ENCODE measurements at places on chromosomes 4 and X.

GRCh38 chr4:74453037-74453635, 8.2 kb downstream of the AREG start:
- no peak for DNase-seq

DNA sequence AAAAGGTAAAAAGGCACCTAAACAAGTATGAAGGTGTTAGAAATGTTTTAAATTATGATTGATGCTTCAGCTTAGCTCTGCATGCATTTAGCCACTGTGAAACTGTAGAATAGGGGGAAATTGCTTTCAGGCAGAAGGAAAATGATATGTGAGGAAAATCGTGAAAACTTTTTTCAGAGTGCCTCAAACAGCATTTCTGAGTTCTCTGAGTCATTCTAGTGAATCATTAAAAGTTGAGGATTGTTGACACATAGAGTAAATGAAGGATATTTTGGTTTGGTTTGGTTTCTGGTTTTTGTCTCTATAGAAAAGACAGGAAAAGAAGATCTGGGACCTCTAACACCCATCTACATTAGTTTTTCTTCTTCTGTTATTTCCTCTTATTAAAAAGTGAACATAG, 332.5 kb upstream of the TRAM1L1 start:
- DNase-seq: no peak

DNA sequence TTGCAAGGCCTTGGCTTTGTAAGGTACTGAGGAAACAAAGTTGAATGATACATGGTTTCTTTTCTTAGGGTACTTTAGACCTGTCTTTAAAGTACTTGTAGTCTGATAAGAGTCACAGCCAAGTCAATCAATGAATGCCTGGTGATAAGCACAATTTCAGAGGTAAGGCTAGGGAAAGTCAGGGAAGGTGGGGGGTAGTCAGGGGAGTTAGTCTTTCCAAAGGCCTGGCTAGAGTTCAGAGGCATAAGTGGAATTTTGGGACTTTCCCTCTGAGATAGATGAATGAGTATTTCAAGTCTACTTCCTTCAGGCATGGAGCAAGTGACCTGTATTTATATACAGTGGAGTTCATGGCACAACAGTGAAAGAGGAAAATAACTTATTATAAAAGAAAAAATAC, 78.3 kb downstream of the SLC4A4 start:
- no peak for DNase-seq

GRCh38 chrX:55490974-55491373, 1.3 kb upstream of the USP51 start:
- DNase-seq: no peak

DNA sequence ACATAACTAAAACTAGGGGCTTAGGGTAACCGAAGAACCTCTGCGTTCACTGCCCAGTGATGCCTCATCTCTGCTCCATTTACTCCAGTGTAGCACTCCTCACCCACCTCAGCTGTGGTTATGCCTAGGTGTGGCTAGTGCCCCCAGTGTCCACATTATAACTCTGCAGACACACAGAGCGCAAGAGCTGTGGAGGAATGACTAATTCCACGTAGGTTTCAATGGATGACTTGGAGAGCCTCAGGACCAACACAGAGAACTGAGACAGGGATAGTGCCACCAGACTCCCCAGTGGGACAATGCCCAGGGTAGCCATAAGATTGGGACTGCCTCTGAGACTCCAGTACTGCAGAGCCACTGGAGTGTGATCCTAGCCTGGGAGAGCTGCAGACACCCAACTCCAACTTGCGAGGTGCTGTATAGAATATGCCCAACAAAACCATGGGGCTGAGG, 542.4 kb upstream of the DIPK2B start:
- peak; percentile 42 for DNase-seq

DNA sequence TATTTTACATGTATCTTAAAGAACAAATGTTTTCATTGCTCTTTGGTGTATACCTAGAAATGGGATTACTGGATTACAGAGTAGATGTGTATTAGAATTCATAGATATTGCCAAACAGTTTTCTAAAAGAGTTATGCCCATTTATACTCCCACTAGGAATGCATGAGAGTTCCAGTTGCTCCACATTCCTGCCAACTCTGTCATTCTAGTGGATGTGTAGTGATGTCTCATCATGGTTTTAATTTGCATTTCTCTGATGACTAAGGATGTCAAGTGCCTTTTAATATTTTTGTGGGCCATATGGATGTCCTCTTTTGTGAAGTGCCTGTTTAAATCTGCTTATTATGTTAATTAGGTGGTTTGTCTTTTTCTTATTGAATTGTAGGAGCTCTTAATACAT, 65.6 kb upstream of the BMP2K start:
- DNase-seq: no peak

DNA sequence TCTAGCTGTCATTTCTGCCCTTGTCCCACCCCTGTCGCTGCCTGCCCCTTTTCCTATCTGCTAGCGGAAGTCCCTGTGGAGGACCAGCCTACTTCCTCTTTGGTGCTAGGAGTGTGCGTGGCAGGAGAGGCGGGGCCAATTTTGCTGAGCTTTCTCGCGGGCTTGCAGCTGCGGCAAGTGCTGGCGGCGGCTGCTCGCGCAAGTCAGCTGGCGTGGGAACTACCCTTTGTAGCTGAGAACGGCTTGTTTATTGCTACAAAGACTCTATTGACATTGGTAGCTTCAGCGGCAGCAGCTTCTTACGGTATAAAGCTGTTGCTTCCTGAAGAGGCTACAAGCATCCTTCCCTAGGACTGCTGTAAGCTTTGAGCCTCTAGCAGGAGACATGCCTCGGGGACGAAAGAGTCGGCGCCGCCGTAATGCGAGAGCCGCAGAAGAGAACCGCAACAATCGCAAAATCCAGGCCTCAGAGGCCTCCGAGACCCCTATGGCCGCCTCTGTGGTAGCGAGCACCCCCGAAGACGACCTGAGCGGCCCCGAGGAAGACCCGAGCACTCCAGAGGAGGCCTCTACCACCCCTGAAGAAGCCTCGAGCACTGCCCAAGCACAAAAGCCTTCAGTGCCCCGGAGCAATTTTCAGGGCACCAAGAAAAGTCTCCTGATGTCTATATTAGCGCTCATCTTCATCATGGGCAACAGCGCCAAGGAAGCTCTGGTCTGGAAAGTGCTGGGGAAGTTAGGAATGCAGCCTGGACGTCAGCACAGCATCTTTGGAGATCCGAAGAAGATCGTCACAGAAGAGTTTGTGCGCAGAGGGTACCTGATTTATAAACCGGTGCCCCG, at the start of gene MAGEH1:
Gene MAGEH1, plus strand, starts transcription at position 138 of the 843 bp plus-strand sequence. Its CDS starts 248 bp downstream, at position 386.
- peak; percentile 83 for DNase-seq

DNA sequence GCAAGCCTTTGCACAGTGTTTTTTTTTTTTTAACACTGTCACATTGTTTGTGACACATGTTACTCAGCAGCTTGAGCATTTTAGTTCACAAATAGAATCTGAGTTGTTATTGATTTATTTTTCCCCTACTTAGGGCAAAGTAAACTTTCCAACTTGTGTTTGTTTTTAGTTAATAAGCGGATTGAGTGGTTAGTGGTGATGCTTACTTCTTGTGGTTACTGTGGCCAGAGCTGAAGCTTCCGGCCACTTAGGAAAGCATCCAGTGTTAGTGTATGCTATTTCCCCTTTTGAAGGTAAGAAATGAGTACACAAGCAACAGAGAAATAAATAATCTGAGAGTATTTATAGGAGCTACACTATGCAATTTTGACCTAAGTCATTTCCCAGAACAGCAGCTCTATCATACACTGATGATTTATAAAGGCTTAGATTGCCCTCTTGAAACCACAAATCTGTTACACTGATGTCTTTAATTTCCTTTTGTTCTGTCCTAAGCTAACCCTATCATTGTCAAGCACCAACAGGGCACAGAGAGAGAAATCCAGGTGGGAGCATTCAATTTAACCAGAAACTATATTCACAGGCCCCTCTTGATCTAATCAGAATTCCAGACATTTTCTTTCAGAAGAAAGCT, 2464.6 kb downstream of the PCDH7 start:
- DNase-seq: no peak

DNA sequence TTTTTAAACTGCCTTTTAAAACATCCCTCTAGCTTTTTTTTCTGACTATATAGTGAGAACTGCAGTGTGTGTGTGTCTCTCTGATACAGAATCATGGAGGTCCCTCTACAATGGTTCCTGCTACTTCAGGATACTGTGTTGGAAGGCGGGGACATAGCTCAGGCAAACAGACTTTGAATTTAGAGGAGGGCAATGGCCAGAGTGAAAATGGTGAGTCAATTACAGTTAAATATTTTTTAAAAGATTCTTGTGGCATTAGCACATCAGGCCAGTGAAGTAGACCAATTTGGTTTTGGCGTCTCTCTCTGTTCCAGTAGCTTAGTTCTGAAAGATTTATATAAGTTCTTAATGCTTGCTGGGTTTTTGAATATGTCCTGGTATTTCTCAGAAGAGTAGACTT, 47.1 kb downstream of the ALG13 start:
- no peak for DNase-seq

DNA sequence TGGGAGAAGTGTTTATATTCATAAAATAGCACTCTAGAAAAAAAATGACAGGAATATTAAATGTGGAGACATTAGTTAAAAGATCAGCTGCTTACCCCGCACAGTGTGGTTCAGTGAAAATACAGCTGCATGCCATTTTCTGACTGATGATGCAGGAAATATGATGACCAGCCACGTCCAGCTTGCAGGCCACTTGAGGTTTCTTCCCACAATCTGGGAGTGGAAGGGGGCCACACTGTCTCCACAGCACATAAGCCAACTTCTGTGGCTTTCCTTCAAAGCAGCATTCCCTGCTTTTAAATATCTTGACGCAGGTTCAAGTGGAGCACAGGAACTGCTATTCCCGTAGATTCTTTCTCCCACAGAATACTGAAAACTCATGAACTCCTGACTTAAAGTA, 173.4 kb upstream of the GALNT7 start:
- DNase-seq: no peak

DNA sequence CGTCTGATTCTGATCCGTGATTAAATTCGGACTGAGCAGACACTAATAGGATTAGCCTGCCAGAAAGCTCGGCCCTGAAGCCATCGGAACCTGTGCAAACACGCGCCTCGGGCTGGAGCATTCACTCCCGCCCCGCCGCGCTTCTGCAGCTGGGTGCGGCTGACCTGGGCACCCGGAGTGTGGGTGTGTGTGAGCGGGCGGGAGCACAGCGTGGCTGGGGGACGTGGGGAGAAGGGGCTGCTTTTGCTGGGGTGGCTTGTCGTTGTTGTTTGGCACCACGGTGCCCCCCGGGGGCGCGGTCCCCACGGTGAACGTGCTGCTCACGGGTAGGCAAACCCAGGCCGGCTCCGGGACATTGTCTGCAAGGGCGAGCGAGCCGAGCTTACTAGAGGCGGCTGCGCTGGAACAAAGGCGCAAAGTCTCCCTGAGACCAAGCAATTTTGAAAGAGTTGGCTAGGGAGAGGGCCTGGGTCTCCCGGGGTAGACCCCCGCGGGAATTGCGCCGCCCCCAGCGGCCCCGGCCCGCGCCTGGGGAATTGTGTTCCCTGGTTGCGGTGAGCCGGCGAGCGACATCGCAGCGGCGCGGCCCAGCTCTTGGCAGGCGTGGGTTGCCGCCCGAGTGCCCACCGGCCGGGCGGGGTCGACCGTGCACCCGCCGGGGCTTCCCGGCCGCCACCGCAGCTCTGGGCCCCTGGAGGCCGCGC, 1.4 kb downstream of the MAMLD1 start:
- DNase-seq: peak; percentile 27

- no peak for DNase-seq
Observed at GRCh38 chr4:53128706-53129357, 237.0 kb downstream of the SCFD2 start.

- peak; percentile 71 for DNase-seq
Observed at GRCh38 chr4:121462660-121463261, 81.9 kb upstream of the QRFPR start.

GRCh38 chr4:147928400-147928799, 196.5 kb downstream of the ARHGAP10 start:
- no peak for DNase-seq

Measured in activated CD4-positive, alpha-beta T cell treated with anti-CD3 and anti-CD28 coated beads, Interleukin-2, Interleukin-6, amounts not matched to agents 100 ng/mL and 50 ng/mL, durations not matched to agents 16 hours and 8 hours (primary cell).